ENCODE measurements at places on chromosomes 3 and 15.

DNA sequence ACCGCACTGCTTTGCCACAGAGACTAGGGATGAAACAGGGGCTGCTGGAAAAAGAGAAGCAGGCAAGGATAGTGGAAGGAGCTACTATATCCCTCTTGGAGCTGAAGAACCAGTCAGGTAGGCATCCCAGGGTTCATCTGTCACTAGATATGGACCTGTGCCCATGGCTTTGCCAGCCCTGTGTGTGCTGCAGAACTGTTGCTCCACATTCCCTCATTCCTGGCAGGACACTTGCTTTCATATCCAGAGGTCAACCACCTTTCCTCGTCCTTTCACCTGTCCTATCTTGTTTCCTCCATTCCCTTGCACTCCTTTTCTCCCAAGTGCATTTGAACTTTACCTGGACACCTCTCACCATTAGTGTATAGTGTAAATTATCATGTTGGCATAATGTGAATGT lies 12.0 kb downstream of the SNRK start:
- no peak for DNase-seq

- no peak for DNase-seq
Measured at GRCh38 chr3:62319570-62320243, 53.6 kb downstream of the FEZF2 start.

GRCh38 chr3:29465836-29466235 lies 185.0 kb downstream of the RBMS3 start:
- no peak for DNase-seq

DNA sequence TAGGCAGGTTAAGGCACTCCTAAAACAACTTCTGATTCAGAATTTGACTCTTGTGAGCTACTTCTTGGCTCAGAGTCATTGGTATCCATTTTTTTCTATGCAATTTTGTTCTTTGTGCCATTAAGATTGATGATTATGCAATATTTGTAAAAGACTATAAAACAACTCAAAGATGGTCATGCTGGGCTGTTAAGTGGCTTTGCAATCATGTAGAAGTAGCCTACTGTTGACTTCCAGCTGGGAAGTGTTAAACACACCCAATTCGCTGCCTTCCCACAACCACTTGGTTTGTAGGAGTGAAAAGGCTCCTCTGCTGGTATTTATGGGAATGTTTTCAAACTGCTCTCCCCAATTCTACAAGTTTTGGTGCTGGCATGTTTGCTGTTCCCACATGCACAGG lies 74.7 kb upstream of the COL6A6 start:
- DNase-seq = no peak

DNA sequence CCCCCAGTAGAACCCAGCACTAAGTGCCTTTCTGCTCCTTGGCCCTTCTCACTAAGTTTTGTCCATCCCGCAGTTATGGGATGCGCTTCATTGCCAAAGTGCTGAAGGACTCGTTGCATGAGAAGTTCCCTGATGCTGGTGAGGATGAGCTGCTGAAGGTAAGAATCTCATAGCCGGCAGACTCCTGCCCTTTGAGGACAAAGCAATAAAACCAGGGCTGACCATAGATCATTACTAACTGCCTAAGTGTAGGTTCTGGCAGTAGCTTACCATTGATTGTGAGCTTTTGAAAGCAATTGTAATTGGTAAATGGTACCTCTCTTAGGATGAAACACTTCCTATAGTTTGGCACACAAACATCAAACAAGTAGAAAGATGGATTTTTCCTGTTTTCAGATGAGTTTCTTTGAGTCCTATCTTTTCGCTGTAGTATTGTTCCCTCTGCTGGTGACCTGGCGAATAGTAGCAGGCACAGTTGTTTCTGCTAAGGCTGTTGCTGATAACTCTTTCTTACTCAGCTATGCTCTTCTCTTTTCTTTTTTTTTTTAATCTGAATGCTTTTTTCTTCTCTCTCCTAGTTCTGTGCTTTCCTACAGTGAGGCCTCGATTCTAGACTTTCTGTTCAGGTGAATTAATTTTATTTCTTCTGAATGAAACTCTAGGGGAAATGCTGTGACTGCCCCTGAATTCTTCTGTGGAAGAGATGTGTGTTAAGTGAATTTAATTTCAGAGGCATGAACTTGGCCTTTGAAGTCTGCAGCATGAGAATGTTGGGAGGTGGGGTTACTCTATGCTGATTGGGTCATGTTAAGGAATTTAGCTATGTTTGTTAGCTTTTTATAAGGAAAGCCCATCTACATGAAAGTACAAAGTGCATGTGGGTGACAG lies 47.4 kb upstream of the CRTC3 start:
- no peak for DNase-seq

DNA sequence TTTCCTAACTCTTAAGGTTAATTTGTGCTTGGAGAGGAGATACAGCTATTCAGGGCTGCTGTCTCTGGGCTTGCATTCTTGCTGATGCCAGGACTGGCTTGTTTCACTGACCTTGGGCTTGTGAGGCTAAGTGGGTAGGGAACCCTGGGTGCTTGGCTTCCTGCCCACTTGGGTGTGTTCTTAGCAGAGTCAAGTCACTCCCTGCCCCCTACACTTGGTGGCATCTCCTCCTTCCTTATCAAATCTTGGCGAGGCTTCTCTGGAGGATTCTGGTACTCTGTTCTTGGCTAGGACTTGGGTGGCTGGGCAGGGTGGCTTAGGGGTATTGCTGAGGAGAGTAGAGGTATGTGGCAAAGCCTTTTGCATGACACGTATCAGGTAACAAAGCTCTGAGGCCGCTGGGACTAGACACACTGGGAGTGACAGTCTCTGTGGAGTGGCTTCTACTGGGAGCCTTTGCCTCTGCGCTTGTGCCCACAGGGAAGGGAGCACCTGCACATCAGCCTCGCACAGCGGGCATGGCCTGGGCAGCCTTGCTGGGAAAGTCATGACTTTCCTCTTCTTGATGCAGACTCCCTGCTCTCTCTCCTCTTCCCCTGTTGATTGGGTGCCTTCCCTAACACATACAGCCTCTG lies 41.8 kb downstream of the CHCHD6 start:
- no peak for DNase-seq

DNA sequence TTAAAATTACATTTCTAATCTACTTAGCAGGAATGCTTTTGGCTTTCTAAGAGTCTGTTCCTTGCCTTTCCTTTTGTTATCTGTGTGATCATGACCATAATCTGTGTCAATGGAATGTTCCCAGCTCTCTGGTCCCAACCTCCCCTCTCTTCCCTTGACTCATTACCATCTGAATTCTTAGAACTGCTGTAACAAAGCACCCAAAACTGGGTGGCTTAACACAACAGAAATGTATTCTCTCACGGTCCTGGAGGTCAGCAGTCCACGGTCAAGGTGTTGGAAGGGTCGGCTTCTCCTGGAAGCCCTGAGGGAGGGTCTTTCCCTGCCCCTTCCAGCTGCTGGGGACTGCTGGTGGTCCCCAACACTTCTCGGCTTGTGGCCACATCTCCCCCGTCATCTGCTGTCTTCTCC lies 81.1 kb downstream of the LRRK1 start:
- no peak for DNase-seq

GRCh38 chr3:184305577-184305976 lies 6.5 kb downstream of the PSMD2 start:
- no peak for DNase-seq

DNA sequence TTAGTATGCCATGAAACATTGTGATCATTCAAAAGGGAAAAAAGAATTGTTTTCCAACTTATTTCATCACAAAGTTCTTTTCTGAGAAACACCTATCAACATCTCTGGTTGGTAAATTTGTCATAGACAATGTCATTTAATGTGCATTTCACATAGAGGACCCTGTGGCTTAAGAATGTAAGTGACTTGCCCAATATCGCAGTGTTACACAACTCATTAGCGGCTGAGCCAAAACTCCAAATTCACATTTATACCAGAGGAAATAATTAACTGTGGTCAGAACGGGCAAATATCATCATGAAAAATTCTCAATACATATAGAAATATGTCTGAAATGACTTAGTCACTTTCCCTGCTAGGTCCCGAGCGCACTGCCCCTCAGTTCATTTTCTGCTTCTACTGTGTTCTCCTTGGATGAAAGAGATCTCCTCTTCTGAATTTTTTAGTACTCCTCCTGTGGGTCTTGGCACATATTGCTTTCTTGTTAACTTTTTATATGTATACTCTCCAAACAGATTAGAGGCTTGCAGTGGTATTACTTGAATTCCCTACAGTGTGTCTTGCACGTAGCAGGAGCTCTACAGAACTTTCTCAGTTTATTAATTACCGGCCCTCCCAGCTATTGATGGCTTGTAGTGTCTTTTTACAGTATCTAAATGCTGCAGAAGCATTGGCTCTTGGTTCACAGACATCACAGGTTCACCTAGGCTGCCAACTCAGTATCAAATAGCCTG lies 33.1 kb downstream of the PTX3 start:
- DNase-seq = no peak

DNA sequence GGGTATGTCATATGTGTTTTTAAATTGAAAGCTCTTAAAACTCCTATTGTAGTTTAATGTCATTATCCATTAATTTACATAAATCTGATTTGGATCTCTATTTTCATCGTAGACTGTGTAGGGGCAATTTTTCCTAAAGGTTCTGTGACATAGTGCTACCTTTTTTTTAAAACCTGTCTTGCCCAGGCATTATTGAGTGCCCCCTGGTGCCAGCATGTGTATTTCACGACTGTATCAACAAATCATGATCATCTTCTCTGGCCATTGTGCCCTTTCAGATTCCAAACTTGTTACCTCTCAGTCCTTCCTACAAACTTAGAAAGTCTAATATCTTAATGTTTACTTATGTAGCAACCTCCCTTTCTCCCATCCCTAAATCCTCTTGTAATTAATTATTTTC lies 97.2 kb upstream of the FLNB start:
- DNase-seq = no peak

GRCh38 chr3:155744010-155744625 lies 753 bp downstream of the PLCH1 start:
- peak; percentile 38 for DNase-seq

DNA sequence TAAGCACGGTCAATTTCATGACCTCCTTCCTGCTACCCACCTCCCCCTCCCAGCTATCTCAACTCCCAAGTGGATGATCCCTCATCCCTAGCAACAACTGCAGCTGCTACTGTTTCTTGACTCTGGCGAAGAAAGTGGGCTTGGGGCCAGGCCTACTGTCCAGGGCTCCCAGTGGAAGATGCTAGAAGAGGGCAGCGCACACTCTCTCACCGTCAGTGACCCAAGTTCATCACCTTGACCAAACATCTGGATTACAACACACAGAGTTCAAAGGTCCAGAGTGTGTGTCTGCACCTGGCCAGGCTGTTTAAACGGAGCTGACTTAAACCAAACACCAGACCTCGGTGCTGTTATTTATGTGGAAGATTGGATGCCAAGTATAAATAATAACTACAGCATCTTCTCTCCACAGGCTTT lies 385.6 kb downstream of the SHQ1 start:
- DNase-seq = no peak

- no peak for DNase-seq
Measured at GRCh38 chr3:62995119-62995518, 119.9 kb upstream of the CADPS start.

GRCh38 chr3:66904831-66905493 lies 93.1 kb upstream of the KBTBD8 start:
- no peak for DNase-seq

DNA sequence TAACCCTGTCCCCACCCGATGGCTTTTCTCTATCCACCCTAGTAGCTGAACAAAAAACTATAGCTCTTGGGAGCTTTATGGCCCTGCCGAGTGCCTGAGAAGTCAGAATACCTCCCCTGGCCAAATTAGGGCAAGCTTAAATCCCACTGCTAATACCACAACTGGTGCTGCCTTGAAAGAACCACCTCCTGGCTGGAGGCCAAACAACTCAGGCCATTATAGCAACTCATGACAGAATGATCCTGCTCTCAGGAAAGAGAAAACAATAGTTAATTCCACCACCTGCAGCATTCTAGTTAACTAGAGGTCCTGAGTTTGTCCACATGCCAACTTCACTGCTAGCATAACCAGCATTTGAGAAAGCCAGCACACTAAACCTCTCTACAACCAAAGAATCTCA lies 123.2 kb downstream of the RTP4 start:
- no peak for DNase-seq

DNA sequence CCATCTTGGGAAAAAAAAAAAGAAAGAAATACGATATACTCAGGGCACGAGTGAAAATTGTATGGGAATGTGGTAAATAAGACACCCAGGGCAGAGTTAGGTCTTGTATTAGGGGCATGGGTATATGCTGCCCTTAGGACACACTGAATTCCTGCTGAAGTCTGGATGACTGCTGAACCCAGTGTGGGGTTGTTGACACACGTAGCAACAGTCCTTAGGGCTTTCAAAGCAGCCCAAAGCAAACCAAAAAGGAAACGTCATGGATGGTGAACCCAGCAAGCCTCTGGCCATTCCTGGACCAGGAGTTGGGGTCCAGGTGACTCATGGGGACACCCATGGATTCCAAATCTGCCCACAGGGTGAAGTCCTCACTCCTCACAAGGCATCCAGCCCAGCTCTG lies 27.1 kb upstream of the SEMA3F start:
- no peak for DNase-seq

DNA sequence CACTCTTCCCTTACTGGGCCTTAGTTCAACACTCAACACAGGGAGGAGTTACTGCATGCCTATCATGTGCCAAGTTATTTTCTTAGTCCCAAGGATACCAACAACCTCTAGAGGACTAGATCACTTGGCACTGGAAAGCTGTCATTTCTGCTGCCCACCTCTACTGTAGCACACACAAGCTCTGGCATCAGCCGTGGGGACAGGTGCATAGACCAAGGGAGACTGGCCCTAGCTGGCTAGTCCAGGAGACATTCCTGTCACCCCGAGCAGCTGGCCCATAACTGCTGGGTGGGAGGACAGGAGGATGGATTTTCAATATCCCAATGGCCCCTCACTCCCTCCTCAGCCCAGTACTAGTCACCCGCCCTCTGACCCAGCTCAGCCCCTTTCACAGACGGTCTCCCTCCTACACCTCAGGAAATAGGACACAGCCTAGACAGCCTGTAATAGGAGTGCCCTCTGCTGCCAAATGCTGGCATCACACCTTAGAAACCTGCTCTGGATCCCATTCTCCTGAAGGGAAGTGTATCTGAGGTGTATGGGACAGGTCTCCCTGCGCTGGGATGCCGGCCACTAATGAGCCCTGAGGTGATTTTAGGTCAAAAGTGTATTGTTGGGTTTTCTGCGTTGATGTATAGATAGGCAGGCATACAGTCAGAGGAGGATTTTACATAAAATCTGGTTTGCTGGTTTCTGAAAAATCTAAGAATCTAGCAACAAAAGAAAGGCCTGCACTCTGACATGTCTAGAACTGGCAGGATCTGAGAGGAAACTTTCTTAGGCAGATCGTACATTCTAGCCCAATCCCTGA lies 3.4 kb upstream of the DZIP1L start:
- DNase-seq = peak; percentile 65

- DNase-seq = no peak
Measured at GRCh38 chr15:20671675-20672074, 130.1 kb upstream of the GOLGA6L6 start.

- DNase-seq = no peak
Measured at GRCh38 chr3:174342941-174343501, 516.1 kb upstream of the NAALADL2 start.

DNA sequence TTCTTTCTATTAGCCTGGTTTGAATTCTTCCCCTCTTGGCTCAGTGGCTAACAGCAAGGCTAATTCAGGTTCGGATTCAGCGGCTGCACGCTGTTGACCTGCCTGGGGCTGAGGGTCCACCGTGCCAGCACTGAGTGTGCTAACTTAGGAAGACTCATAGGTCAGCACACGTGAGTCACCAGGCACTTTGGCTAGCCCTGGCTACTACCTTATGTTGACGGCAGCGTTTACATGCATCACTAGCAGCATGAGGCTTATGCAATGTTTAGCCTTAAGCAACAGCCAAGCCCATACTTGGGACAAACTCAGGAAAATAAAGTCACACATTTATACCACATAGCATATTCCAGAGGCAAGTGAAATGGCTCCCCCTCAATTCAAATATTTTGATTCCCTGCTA lies 137.7 kb downstream of the RAB11A start:
- DNase-seq = no peak

- no peak for DNase-seq
Measured at GRCh38 chr3:39143051-39143885, 10.1 kb downstream of the CSRNP1 start.

Data from stimulated activated naive CD8-positive, alpha-beta T cell treated with anti-CD3 and anti-CD28 coated beads, Interleukin-15, amount 100 ng/mL, for 72 hours (primary cell).